ENCODE measurements at places on chromosomes 2 and 18.

DNA sequence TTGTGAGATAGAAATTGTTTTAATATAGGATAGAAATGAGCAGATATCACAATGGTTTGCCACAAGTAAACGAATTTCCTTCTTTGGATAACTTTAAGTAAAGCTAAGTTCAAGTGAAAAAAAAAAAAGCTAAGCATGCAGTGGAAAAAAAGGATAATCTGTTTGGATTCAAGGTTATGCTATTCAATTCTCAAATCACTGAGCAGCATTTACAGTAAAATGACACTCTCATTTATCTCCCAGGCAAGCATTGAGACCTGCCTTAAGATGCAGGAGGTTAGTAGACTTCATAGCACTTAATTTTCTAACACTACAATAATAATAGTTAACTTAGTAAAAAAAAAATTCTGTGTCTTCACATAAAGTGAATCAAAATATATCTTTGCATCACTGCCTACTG lies 351.3 kb downstream of the NRXN1 start:
- DNase-seq, result no peak

GRCh38 chr18:26459884-26460283 lies 88.5 kb downstream of the KCTD1 start:
- DNase-seq, result no peak

DNA sequence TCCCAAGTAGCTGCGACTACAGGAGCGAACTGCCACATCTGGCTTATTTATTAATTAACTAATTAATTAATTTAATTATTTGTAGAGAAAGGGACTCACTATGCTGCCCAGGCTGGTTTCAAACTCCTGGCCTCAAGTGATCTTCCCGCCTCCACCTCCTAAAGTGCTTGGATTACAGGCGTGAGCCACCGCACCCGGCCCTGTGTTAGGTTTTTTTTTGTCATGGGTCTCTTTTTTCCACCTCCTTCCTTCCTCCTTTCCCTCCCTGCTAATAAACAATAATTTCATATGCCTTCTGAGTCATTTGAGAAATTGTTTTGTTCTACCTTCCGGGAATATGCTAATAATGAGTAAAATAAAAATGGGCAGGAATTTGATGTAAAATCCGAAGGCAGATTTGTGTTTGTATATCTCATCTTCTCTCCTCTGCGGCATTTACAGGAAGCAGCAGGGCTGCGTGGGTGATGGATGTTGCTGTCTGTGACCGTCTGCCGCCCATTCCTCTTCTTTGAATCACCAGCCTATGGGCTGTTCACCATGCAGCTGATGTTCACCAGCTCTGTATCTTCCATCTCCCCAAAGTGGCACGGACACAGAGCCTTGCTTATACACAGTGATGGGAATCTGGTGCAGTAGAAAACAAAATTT lies 89.9 kb downstream of the ACSL3 start:
- DNase-seq, result no peak

- DNase-seq, result no peak
These were observed 72.5 kb downstream of the COPS8 start for GRCh38 chr2:237158194-237158593.

GRCh38 chr2:79090693-79091092 lies 2.9 kb upstream of the REG1B start:
- no peak for DNase-seq

- DNase-seq, result no peak
These were observed 232.6 kb downstream of the ATAD2B start for GRCh38 chr2:23694058-23695045.

- no peak for DNase-seq
These were observed 70.7 kb downstream of the TFCP2L1 start for GRCh38 chr2:121214296-121214695.

DNA sequence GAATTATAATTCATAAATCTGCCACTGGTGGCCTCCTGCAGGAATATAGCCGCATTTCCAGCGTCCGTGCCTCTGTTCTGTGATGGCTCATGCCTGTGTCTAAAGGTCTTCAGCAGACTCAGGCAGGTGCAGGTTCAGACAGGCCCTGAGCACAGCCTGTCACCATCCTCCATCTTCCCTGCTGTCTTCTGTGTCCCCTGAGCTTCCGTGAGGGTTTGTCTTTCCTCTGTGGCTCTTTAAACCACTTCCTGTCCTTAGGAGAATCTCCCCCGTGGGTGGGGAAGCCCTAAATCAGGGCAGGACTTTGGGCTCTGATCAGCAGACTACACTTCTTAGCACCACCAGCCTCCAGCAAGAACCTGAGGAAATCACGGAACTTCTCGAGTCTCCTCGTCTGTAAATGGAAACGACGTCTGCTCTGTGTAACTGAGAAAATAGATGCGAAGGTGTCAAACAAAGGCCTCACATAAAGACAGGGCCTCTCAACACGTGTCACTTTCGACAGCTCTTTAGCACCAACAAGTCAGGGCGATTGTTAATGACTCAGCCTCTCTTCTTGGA lies 24.1 kb upstream of the NFATC1 start:
- no peak for DNase-seq

- DNase-seq, result peak; percentile 31
These were observed 105.9 kb upstream of the AQP4 start for GRCh38 chr18:26971409-26971808.

DNA sequence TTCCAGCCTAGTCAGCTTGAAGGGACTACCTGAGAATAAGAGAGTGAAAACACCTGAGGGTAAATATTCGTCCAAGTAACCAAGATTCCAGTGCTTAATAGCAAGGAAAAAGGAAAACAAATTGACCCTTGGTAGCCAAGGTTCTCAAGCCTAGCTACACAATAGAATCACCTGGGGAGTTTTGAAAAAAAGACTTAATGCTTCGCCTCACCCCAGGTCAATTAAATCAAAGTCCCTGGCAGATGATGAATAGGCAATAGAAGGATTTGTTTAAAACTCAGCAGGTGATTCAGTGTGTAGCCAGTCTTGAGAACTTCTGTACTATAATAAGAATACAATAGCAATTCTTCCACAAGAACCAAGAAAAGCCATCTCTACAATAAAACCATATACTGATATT lies 500.2 kb downstream of the XIRP2 start:
- DNase-seq, result no peak

GRCh38 chr2:32626639-32627221 lies 1.1 kb upstream of the TTC27 start:
- DNase-seq, result no peak

- no peak for DNase-seq
These were observed 32.4 kb upstream of the RBBP8 start for GRCh38 chr18:22900558-22901238.

DNA sequence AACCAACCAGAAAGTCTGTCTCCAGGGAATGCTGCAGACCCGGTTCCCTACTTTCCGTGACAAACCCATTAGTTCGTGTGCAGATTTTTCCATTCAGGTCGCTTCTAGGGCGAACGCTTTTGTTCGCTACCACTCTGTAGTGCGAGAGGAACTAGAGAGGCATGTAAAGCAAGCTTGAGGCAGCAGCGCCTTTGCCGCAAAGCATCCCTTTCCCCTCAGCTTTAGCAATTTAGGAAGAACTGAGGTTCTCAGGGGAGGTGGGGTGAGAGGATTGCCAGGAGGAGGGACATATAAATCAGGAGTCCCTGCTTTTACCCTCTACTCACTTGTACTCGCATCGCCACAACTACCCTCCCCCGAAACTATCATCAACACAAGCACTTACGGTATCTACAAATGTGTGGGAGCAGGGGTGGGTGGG lies 748 bp upstream of the ZNF804A start:
- DNase-seq, result peak; percentile 41

DNA sequence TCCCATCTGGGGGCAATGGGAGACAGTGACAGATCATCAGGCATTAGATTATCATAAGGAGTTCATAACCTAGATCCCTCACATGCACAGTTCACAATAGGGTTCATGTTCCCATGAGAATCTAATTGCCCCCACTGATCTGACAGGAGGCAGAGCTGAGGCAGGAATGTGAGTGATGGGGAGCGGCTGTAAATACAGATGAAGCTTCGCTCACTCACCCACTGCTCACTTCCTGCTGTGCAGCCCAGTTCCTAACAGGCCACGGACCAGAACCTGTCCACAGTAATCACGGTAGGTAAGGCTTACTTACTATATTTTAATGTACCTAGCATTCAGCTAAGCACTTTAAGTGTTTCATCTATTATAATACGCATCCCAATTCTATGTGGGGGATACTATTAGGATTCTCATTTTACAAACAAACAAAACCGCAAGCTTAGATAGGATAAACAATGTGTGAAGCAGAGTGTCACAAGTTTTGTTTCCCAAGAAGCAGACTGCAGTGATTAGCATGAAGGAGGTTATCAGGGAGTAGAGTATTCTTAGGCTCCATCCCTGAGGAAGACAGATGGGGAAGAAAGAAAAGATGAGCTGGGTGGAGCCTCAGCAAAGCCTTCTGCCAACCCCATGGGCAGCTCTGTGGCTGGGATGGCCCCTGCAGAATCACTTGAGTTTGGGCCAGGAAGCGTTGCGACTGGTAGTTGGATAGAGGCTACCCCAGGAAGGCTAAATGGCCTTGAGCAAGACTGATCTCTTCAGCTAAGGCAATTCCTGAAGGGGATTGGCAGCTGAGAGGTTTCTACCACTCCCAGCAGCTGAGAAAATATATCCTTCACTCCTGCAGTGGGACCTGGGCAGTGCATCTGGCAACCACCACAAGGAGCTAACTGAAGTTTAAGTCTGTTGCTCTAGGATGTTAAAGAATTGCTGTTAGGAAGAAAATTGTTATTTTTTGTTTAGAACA lies 133.1 kb downstream of the MREG start:
- no peak for DNase-seq

GRCh38 chr2:48531141-48531648 lies 1.2 kb downstream of the STON1 start:
- no peak for DNase-seq

- DNase-seq, result no peak
These were observed 18.4 kb downstream of the PREPL start for GRCh38 chr2:44342854-44343253.

GRCh38 chr2:119700866-119701265 lies 21.9 kb downstream of the TMEM177 start:
- no peak for DNase-seq

DNA sequence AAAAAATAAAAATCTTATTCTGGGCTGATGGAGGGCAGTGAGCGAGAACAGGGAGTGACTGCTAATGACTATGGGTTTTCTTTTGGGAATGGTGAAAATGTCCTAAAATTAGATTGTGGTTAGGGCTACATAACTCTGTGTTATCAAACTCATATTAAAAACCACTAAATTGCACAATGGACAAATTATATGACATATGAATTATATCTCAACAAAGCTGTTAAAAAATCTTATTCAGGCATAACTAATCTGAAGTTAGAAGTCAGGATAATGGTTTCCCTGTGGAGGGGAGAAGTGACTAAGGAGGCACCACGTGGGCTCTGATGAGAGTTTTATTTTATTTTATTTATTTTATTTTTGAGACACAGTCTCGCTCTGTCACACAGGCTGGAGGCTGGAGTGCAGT lies 32.1 kb upstream of the DPP4 start:
- DNase-seq, result no peak

- DNase-seq, result no peak
These were observed 43.1 kb upstream of the RTN4 start for GRCh38 chr2:55093381-55093780.

DNA sequence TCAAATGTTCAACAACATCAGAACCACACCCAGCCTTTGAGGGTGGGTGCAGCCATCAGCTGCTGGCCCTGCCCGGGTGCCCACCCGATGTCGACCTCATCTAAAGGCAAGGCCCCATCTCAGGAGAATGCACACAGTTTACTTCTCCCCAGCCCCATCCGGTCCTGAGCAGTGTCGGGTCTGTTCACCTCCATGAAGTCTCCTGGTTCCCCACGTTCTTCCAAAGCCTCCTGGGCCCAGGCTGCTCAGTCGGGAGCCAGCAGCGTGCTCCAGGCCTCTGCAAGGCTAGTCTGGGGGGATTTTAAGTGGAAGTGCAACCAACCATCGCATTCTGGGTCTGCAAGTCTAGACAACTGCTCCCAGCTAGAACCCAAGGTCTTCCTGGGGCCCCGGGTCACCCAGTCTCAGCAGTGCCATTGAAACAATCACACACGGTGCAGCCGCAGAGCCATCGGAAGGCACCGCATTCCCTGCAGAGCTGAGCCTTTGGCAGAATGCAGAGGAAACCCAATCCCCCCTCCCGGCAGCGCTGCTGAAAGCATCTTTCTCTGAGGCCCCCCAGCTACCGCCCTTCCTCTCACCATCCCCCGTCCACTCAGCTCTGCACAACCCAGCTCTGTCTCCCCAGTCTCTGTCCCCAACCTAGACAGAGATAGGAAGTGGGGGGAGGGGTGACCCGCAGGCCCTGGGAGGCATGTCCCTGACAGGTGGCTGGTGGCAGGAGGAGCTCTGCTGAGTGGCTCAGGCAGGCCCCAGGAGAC lies 8.5 kb downstream of the ESPNL start:
- DNase-seq, result peak; percentile 90

GRCh38 chr18:60130284-60130683 lies 230.5 kb downstream of the PMAIP1 start:
- no peak for DNase-seq

DNA sequence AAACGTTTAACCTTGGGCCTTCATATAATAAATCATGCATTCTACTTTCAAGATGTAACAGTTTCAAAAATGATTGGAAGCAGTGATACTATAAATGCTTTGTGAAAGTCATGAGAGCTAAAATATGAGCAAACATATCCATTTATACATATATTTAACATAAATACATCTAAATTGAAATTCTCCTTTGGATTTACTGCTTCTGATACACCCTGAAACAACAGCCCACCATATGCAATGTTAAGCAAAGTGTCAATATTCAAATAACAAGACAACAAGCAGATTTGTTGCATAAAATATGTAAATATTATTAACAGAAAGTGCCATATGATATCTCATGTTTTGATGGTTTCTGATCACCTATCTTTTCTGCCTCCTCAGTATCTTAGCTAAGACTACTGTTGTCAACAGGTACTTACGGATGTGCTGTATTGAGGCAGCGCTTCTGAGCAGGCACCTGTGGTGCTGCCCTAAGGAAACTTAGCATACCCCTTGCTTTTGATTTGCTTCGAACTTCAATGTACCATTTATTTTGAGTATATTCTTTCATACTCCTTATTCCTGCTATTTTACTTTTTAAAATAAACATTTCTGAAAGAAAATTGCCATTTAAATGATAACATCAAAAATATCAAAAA lies 6.1 kb downstream of the FIGN start:
- no peak for DNase-seq

GRCh38 chr18:27750923-27751322 lies 426.0 kb downstream of the CDH2 start:
- DNase-seq, result no peak

Measured in glutamatergic neuron (in vitro differentiated cells).